NK-92 treated with Interleukin-12 subunit alpha and Interleukin-12 subunit beta, amount 100 ng/mL, for 24 hours (cell line): ENCODE measurements at places on chromosomes 7 and 10.

DNA sequence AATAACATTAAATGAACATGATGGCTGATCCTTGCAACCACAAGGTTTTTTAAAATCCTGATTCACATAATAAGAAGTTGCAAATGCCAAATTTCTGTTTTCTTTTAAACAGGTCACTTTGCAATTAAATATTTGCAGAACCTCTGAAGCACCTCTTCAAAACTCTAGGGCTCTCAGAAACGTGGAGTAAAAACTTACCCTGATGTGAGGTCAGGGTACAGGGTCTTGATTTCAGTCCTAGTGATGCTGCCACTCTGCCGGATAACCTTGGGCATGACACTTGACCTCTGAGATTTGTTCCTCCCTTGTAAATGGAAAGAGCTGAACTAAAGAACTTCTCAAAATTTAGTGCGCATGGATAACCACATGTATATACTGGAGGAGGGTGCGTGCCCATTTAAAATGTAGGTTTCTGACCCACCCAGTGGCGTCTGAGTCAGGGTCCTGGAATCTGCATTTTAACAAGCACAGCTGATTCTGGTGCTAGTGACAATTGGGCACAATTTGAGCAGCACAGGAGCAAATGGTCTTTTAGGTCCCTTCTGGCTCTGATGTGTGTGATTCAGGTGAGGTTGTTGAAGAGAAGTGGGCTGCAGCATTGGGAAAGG, 35.5 kb upstream of the TNPO3 start:
- DNase-seq, result no peak

GRCh38 chr10:114537736-114538135, 120.3 kb downstream of the ABLIM1 start:
- no peak for DNase-seq

GRCh38 chr7:32059289-32060011, 10.8 kb downstream of the PDE1C start:
- DNase-seq, result no peak

DNA sequence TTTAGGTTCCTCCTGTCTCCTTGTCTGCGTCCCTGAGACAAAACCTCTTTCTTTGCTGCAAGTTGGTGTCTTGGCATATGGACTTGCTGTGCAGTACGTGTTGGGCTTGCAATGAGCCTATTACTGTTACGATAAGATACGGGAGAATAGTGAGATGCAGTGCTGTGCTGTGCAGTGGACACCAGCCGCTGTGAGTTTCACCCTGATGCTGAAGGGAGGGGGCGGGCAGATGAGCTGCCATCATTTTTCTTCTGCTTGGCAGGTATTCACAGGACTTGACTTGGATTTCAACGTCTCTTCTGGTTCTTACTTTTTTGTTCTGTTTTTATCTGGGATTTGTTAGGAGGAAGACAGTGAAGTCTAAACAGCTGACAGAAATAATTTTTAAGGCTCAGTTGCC, 257.1 kb upstream of the PITRM1 start:
- DNase-seq, result no peak

GRCh38 chr10:7340179-7340874, 70.5 kb downstream of the SFMBT2 start:
- DNase-seq, result peak; percentile 4

DNA sequence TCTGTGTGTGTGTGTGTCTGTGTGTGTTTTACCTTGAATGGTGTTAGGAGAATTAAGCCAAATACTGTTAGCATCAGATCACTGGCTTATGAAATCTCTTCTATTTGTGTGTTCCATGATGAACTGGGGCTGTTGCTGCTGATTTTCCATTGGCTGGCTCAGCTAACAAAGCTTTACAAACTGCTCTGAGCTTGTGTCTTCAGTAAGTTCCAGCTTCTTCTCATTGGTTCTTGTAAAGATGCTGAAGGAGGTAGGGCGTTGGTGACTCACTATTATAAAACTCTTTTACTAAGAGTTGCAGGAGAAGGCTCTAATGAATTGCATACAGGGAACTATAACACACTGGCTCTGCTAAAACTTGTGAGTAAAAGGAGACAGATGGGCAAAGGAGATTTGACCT, 136.4 kb upstream of the PRKCQ start:
- no peak for DNase-seq

GRCh38 chr10:5443429-5443828, 31.1 kb downstream of the NET1 start:
- DNase-seq, result no peak

DNA sequence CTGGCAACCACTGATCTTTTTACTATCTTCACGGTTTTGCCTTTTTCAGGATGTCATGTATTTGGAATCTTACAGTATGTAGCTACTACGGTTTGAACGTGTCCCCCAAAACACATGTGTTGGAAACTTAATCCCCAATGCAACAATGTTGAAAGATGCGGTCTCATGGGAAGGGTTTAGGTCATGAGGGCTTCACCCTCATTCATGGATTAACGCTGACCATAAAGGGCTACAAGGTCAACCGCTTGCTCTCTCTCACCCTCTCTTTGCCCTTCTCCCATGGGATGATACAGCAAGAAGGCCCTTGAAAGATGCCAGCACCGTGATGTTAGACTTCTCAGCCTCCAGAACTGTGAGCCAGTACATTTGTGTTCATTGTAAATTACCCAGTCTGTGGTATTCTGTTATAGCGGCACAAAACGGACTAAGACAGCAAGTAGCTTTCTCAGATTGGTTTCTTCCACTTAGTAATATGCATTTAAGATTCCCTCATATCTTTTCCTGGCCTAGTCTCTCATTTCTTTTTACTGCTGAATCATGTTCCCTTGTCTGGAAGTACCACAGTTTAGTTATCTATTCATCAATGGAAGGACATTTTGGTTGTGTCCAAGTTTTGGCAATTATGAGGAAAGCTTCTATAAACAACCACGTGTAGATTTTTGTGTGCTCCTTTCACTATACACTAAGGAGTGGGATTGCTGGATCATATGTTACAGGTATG, 3.0 kb upstream of the CRYGN start:
- no peak for DNase-seq

DNA sequence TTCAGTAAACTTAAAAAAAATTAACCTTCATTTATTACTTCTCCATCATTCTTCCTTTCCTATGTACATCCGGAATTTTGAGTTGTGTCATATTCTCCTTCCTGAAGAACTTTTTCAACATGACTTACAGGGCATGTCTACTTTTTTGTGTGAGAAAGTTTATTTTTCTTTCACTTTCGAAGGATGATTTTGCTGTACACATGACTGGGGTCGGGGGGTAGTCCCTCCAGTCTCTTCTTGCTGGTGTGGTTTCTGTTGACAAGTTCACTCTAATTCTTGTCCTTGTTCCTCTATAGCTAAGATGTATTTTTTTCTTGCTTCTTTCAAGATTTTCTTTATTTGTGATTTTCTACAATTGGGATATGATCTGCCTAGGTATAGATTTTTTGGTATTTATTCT, 55.8 kb downstream of the INPP5A start:
- no peak for DNase-seq

- no peak for DNase-seq
Measured at GRCh38 chr7:3482147-3482921, 181.3 kb downstream of the SDK1 start.

- no peak for DNase-seq
Measured at GRCh38 chr10:132076578-132077081, 10.9 kb downstream of the JAKMIP3 start.
